ENCODE measurements at places on chromosomes 1 and 21.

GRCh38 chr1:2352341-2352896, 38.9 kb downstream of the MORN1 start:
- DNase-seq: no peak

DNA sequence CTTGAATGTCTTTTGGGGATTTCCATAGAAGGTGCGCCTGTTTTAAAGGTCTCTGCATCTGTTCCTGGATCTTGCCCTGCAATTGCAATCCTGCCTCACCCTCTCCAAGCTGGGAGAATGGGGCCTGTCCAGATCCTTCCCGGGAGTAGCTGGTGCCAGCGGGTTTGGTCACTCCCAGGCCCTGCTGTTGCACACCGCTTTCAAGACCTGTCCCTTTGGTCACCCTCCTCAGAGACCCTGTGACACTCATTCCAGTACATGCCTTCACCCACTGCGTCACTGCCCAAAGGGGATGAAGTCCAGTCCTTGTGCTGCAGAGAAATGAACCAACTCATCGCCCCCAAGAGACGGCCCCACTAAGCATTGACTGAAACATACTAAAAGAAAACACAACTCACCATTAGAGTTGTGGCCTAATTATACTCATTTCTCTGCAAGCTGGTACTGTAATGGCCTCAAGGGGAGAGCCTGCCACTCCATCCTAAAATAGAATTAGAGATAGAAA, 1.9 kb upstream of the IRF2BP2 start:
- DNase-seq: no peak

DNA sequence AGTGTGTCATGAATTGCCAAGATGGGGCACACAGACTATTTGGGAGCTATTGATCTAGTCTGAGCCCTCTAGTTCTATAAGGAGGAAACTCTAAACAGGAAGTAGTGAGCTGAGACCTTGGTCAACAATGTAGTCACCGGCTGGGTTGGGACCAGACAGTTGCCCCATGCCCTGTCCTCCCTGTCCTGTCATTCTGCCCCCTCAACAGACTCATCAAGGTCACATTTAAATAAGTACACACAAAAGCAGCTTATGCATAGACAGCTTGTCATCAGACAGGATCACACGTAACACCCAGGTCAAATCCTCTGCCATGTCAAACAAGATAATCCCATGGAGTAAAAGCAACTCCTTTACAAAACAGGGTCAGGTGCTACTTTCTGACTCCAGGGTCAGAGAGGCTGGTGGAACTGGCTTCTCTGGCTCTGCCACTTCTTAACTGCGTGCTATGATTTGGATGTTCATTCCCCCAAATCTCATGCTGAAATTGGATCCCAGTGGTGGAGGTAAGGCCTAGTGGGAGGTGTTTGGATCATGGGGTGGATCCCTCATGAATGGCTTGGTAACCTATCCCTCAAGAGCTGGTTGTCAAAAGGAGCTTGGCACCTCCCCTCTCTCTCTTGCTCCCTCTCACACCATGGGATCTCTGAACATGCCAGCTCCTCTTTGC, 128.9 kb downstream of the HIVEP3 start:
- DNase-seq: no peak

- no peak for DNase-seq
Measured at GRCh38 chr1:56317722-56318121, 261.6 kb downstream of the PLPP3 start.

DNA sequence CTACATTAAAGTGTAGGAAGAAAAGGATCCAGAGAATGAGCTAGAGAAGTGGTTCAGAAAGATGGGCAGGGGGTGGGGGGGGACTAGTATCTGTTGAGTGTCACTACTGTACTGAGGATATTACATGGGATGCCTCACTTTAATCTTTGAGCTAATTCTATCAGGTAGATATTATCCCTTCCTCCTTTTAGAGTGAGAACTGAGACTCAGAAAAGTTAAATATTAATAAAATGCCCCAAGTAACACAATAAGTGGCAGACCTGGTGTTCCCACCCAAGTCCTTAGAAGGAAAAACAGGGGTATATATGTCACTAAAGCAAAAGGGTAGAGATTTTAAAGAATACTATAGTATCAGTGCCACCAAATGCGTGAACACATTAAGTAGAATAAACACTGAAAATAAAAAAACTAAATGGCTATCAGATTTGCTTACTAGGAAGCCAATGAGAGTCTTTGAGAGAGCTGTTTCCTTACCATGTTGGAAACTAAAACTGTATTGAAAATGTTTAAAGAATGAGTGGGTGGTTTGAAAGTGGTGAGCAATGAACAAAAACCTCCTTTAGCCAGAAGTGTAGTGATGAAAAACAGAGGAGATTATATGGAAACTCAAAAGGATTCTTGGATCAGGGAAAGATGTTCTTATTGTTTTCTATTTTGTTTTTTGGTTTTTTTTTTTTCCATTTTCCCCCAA, 230.8 kb downstream of the BARHL2 start:
- no peak for DNase-seq

- DNase-seq: peak; percentile 45
Measured at GRCh38 chr1:232988572-232989040, 38.2 kb downstream of the NTPCR start.

DNA sequence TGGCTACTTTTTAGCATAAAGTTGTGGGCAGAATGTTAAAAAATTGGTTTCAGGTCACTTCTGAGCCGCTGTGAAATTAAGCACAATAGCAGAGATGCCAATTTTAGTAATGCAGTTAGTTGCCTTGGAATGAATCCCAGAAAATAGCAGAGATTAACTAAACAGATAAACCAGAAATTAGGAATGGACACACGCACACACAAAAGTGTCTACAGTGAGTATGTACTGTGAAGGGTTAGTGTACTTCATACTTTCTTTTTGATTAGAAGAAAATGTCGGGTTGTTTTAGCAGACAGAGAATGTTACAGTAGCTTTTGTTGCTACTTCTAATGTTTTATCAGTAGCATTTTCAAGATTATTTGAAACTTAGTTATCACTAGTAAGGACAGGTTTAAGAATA, 106.7 kb downstream of the LEPR start:
- DNase-seq: peak; percentile 5

GRCh38 chr1:87404296-87404695, 75.6 kb downstream of the LMO4 start:
- no peak for DNase-seq

DNA sequence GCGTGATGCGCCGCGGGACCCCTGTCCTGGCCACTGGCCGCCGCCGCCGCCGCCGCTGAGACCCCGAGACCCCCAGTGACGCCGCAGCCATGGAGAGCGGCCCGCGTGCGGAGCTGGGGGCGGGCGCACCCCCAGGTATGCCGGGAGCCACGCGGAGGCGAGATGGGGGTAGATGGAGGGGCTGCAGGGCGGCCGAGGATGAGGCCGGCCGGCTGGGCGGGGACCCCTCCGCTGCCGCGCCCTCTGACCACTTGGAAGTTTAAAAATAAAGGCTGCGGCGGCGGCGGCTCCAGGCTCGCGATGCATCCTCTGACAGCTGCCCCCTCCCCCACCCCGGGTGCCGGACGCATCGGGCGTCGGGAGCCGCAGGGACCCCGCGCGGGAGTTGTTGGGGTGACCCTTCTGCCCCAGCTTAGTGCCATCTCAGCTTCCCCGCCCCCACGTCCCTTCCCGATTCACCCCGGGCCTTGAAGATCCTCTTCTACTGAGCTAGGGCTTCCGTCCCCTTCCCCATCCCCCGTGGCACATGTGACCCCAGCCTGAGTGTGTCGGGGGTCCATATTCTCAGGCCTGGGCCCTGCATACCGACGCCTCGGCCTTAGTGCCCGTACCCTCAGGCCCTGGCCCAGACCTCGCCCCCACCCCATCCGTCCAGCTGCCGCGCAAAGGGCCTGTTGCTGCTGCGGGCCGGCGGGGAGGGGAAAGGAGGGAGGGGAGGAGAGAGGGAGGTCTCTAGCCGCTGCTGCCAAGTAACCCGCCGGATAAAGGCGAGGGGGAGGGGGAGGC, 562 bp downstream of the MAP7D1 start:
- DNase-seq: peak; percentile 33

- DNase-seq: no peak
Measured at GRCh38 chr1:92992054-92992453, 30.8 kb upstream of the DIPK1A start.

DNA sequence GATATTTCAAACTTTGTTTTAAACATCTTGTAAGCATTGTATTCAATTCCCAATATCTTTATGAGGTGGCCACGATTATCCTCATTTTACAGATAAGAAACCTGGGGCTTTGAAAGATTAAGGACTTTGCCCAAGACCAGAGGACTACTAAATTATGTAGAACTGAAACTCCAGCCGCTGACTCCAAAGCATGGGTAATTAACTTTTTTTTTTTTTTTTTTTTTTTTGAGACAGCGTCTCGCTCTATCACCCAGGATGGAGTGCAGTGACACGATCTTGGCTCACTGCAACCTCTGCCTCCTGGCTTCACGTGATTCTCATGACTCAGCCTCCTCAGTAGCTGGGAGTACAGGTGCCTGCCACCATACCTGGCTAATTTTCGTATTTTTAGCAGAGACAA, 68.7 kb downstream of the ALG14 start:
- DNase-seq: no peak

- peak; percentile 39 for DNase-seq
Measured at GRCh38 chr1:10646347-10646861, 150.0 kb downstream of the CASZ1 start.

DNA sequence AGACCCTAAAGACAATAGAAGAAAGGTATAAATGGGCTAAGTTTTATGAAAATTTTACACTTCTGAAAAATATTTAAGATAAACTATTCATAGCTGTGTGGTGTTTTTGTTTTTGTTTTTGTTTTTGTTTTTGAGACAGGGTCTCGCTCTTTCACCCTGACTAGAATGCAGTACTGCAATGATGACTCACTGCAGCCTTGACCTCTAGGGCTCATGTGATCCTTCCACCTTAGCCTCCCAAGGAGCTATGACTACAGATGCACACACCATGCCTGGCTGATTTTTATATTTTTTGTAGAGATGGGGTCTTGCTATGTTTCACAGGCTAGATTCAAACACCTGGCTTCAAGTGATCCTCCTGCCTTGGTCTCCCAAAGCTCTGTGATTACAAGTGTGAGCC, 66.6 kb downstream of the PUM1 start:
- DNase-seq: no peak

DNA sequence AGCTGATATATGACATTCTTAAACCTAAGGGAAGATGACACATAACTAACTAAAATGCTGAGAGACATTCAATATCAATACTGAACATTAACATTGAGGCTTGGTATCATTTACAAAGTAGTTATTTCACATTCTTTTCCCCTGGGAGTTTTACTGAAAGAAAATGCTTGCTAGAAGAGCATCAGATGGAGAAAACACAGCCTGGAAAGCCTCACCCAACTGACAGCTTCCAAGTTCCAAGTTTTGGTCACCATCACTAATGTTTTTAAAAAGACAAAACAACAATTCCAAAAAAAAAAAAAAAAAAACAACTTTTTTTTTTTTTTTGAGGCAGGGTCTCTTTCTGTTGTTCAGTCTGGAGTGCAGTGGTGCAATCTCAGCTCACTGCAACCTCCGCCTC, 80.6 kb downstream of the DSCAM start:
- DNase-seq: no peak

DNA sequence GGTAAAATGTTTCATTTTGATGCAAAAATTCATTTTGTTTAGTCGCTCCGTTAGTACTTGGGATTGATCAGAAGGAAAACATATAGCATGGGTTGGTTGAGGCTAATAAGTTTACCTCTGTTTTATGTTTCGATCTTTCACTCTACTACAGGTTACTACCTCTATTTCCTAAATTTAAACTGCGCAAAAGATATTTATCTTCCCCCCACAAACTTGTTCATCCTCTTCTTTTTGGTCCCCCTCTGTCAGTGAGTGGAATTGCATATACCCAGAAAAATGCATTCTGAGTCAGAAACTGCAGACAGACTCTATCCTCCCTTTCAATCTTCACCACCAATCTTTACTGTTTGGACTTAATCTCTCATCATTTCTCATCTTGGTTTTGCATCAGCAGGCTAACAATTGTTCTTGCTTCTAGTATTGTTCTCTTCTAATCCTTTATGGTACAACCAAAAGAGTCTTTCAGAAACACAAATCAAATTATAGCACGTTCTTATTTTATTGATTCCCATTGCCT, 316.0 kb upstream of the ADGRL4 start:
- peak; percentile 40 for DNase-seq

DNA sequence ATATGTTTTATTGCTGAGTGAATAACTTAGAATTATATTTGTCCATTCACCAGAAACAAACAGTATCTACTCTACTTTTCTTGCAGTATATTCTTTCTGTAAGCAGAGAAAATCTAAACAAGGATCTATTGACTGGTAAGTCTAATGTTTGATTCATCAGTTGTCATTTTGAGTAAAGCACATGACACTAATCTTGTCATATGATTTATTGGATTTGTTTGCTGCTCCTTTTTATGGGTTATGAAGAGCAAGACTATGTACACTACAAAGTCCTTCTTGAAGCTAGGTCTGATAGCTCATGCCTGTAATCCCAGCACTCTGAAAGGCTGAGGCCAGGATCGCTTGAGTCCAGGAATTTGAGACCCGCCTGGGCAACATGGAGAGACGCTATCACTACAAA, 23.3 kb downstream of the KMO start:
- no peak for DNase-seq

GRCh38 chr1:183318433-183318832, 99.7 kb downstream of the NMNAT2 start:
- peak; percentile 82 for DNase-seq

DNA sequence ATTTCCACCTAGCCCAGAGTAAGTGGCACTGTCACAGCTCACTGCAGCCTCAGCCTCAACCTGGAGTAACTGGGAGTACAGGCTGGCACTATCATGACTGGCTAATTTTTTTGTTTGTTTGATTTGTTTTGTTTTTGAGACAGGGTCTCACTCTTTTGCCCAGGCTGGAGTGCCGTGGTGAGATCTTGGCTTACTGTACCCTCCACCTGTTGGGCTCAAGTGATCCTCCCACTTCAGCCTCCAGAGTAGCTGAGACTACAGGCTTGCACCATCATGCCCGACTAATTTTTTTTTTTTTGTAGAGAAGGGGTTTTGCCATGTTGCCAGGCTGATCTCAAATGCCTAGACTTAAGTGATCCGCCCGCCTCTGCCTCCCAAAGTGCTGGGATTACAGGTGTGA, 2.5 kb downstream of the UCK2 start:
- no peak for DNase-seq

All from A172 (cell line).